ENCODE measurements at places on chromosomes 1 and 21. TPM values are rescaled to one million over a fixed set of nuclear protein-coding genes. Genes with fewer than 3 reads are reported as not detected.

ITLN2 gene
- not detected for total RNA-seq

APCS gene
- not detected for total RNA-seq

TEX38 gene
- total RNA-seq: not detected

RORC gene
- total RNA-seq: not detected

CHAF1B gene
- 2.5 TPM for total RNA-seq

LAMB3 gene
- total RNA-seq: 8.7 TPM

RBBP4 gene
- total RNA-seq: 104 TPM

ASPM gene
- total RNA-seq: 108 TPM

Measured in uterine smooth muscle cell (primary cell).